ENCODE measurements at places on chromosomes 13 and 19.

GRCh38 chr13:76597868-76598267 lies 288.3 kb downstream of the KCTD12 start:
- DNase-seq: peak; percentile 57

GRCh38 chr13:108332791-108333190 lies 63.3 kb downstream of the TNFSF13B start:
- no peak for DNase-seq

DNA sequence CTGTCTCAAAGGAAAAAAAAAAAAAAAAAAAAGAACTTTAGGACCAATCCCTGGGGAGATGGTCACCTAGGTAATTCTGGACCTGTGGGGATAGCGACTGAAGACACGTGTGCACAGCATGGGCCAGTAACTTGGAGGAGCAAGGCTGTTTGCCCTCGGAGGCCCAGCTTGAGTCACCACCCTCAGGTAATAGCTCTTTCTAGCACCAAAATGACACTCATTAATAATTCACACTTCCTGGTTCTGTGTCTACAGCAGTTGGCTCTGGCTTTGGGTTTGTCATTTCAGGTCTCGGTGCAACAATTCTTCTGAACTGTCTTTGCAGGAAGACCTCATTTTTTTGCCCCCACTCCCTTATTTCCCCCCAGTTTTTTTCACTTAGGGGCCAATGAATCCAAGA lies 3.9 kb upstream of the ATP11A start:
- DNase-seq: no peak

GRCh38 chr19:35140207-35140961 lies 1.8 kb downstream of the FXYD1 start:
- DNase-seq: no peak

DNA sequence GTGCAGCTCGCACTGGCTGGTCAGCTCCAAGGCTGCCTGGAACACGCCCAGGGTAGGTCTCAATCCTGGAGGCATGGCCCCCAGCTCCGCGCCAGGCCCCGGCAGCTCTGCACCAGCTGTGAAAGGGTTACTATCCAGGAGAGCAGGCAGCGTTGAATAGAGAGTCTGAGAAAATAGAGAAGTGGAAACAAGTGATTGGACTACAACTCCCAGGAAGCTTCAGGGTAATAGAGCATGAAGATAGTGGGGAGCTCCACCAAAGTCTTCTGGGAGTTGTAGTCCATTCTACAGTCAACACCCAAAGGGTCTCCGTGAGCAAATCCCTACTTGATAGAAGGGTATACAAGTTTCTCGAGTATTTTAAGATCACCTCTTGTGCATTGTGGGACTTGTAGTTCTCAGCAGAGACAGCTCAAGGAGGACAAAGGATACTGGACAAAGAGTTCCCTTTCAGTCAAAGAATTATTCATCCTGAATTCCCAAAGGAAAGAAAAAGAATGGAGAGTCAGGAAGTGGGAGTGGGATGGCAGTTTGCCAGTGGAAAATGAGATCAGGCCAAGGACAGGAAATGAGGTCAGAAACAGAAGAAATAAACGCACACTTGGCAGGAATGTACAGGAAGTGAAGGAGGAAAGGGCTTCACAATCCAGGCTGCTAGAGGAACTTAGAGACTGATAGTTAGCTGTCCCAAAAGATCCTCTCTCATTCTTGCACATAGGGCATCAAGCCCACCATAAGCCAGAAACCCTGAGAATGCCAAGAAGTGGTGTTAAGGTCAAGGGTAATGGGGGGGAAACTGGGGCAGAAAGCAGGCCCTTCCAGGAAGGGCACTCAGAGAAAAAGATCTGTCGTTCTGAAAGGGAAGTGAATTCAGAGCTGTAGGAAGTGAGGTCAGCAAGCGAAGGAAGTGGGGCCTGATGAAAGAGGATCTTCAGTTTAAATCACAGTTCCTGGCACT lies 5.5 kb upstream of the MAMSTR start:
- DNase-seq: no peak

GRCh38 chr13:24896061-24896460 lies 132.1 kb downstream of the RNF17 start:
- no peak for DNase-seq

DNA sequence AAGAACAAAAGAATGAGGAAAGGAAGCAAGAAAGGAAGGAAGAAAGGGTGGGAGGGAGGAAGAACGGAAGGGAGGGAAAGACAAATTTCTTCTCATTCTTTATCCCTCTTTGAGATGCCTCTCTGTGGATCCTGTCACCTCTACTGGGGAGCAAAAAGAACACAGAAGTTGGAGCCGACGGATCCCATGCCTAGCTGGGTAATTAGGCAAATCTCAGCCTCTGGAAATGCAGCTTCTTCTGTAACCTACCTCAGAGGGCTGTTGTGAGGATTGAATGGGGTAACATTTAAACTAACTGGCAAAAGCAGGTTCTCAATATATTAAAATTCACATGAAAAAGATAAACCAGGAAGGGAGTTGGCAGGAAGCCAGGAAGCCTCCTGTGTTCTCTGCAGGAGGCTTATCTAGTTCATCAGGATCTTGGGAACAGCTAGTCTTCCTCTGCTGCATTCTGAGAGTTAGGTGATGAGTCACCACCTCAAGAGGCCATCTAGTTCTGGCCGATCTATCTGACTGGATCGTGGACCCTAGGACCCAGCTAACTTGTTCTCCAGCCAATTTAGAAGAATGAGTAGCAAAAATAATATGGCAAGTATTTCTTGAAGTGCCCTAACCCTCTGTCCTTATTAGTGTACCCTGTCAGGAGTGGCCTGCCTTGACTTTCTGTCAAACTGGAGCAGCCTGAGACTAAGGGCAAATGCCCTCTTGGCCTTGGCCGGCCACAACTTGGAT lies 15.2 kb upstream of the CPB2 start:
- no peak for DNase-seq

DNA sequence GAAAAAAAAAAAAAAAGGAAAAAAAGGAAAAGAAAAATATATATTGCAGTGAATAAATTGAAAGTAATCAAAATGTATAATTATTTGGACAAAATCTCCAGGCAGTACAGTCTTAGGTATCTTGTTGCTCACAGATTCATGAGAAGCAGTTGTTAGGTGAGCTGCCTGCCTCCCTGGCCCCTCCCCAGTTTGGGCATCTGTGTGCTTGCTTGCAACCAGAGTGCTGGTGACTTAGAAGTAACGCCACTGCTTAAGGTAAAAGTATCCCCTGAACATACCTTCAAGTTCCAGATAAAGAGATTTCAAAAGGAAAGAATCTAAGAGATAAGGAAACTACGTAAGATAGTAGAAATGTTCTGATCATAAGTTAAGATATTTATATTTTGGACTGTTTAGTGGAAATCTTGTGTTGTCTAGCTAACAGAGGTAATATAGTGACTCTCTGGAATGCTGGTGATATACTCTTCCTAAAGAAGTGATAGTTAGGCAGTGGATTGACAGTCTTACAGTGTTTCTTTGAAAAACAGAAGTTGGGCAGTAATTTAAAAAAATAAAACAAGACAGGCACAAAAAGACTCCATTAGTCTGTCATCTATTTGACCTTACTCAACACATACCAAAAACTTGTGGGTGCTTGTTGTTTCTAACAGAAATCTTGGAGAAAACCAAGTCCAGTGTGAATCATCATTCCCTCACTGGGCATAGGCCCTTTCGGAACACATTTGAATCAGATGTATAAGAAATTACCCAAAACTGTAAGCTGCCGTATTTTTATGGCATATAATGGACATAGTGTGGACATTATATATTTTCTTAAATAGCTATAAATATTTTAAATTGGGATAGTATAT lies 38.3 kb upstream of the KCTD4 start:
- no peak for DNase-seq

DNA sequence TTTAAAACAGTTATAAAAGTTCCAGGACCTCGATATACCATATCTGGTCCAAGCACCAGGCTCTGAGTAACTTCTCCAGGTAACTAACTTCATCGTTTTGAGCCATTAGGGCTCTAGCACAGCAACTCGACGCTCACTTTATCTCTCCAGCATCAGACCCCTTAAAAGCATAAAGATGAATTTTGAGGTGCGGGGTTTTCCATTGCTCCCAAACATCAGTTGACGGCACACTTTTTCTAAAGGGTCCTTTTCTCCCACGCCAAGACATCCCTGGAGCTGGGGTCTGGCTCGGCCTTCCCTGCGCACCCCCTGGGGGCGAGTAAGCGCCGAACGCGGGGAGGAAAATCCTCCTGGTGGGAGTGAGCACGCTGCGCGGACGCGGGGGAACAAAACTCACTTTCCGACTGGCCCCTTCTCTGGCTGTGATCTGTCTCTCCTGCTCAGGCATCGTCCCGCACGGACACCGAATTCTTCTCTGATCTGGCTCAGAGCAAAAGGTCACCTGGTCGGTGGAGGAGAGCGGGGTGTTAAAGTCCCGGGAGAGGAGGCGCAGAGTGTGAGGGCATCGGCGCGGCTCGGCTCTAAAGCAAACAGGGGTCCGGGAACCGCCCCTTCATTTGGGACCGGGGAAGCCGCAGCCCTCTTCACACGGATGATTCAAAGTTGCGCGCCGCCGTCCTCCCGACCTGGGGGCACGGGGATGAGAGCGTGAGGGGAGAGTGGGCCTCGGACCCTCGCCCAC lies at the start of gene ATP7B:
TSS of gene ATP7B (minus strand) at position 561 of the 742 bp plus-strand sequence. CDS start at position 448, 113 bp downstream.
- no peak for DNase-seq

DNA sequence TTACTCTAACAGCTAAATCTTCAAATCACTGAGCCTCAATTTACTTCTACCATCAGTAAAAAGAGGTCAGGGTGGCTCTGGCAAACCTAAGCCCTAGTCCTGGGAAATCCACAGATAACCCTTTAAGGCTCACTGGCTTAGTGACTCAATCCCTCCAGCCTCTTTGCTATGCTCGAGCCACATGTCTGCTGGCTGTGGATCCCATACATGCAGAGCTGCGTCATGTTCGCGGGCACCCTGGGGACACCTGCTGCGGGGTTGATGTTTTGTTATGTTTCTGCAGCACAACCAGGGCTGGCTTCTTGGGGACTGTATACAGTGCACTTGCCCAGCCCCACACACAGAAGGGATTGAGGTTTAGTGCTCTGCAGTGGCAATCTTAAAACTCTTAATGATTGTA lies 41.6 kb upstream of the C13orf42 start:
- DNase-seq: peak; percentile 20

- no peak for DNase-seq
Measured at GRCh38 chr13:79267560-79267959, 138.5 kb downstream of the RBM26 start.

- peak; percentile 76 for DNase-seq
Measured at GRCh38 chr13:112983428-112984196, 14.6 kb downstream of the MCF2L start.

DNA sequence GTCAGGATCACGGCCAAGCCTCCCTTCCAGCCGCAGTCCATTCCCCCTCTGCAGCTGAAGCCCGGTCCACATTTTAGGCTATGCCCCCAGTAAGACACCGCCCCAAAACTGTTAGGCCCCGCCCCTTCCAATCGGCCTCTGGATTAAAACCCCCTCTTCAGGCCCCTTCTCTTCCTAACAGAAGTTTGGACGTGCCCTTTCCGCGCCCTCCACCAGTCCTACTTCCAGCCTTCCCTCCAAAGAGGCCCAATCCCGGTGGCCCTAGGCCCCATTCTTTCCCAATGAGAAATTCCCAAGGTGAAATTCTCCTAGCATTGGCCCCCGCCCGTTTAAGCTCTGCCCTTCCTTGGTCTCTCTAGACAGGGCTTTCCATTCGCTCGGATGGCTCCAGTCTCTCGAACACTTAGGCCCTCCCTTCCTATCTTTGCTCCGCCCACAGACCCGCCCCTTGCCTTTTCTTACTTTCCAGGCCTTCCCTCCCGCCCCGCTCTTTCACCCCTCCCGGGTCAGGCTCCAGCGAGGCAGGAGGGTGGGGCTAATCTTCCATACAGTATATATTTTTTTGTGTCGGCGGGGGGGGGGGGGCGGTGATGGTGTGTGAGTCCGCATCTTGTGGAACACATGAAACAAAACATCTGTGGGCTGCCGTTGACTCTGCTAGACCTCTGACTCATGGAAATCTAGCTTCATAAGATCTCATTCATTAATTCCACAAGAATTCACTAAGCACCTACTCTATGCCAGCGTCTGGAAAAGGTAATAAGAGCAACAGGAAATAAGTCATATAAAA lies 13.6 kb downstream of the LTBP4 start:
- no peak for DNase-seq

DNA sequence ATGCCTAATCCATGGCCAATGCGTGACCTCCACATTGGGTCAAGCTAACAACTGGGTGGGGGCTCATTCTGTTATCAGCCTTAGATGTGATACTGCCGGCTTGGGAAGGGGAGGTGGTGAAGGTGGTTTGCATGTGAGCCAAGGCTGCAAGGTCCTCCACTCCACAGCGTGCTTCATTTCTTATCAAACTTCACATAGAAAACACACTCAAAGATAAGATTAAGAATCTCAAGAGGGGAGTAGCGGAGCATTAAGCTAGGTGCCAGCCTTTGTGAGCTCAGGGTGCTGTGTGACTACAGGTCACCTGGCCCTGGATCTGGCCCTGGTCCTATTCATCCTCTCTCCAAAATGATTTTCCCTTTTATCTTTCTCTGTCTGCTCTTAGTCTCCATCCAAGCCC lies 13.3 kb upstream of the ARGLU1 start:
- DNase-seq: no peak

DNA sequence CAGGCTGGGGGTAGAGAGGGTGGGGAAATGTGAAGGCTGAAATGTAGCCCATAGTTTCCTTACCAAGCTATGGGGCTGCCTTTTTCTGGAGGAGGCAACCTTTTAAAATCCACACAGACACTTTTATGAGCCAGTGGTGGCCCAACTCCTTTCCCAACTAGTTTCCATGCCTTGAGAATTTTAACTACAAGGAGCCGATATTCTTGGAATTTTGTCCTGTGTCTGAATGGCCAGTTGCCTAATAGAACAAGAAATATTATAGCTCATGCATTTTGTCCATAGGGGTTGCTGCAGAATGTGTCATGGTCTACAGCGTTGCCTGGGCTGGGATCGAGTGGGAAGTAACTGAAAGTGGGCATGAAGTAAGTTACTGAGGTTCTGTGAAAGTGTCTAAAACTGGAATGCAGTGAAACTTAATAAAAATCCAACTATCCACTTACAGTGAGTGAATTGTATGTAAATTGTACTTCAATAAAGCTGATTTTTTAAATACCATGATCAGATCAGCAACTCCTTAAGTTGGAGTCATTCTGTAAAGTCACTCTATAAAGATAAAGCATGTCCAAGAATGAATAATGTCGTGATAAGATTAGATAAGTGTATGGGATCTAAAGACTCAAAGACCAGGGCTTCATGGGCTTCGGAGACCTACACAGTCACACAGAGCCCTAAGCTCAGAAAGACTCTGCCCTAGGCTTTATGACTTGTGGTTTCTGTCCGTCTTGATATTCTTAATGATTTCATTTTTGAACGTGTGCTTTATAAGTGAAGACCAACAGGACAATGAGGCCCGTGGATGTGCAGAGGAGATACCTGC lies 122.6 kb upstream of the FNDC3A start:
- DNase-seq: no peak

DNA sequence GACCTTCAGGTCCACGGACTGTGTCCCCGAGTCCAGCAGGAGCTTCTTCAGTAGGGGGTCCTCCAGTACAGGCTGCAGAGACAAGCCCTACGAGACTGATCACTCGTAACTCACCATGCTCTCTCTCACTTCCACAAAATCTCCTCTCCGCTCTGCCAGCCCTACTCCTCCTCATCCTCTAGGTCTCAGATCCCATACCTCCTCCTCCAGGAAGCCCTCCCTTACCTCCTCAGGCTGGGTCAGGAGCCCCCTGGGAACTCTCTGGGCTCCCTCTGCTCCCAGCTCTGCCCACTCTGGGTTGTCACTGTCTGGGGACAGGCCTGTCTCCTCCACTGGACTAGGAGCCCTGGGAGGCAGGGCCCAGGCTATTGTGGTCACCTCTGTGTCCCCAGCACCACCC lies 23.9 kb upstream of the NAPA start:
- no peak for DNase-seq

Measured in SHP77 (cell line).